Muscle of leg (tissue), 16 donors: ENCODE measurements at places on chromosomes 16 and 17.

DNA sequence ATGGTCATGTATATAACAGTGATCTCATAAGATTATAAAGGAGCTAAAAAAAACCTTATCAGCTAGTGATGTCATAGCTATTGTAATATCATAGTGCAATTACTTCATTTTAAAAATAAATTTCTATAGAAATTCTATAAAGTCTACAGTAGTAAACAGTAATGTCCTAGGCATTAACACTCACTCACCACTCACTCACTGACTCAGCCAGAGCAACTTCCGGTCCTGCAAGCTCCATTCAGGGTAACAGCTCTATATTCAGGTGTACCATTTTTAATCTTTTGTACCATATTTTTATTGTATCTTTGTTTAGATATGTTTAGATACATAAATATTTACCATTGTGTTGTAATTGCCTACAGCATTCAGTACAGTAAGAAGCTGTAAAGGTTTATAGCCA, 524.4 kb upstream of the CDH5 start:
- DNase-seq = no peak

- peak; percentile 80 for DNase-seq
Measured at GRCh38 chr16:4298761-4299522, 16.9 kb upstream of the GLIS2 start.

DNA sequence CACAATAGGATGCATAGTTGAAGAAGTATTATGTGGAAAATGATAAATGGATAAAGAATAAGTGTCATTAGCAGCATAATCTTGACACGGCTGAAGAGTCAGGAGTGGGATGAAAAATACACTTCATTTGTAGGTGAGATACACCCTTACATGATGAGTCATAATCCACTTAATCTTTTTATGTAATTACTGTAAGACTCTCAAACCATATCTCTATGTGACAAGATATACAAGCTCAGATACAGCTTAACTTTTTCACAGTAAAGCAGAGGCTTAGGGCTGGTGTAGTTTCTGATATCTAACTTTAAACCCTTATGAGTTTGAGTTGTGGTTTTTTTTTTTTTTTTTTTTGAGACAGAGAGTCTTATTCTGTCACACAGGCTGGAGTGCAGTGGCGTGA, 101.2 kb downstream of the FTO start:
- no peak for DNase-seq

DNA sequence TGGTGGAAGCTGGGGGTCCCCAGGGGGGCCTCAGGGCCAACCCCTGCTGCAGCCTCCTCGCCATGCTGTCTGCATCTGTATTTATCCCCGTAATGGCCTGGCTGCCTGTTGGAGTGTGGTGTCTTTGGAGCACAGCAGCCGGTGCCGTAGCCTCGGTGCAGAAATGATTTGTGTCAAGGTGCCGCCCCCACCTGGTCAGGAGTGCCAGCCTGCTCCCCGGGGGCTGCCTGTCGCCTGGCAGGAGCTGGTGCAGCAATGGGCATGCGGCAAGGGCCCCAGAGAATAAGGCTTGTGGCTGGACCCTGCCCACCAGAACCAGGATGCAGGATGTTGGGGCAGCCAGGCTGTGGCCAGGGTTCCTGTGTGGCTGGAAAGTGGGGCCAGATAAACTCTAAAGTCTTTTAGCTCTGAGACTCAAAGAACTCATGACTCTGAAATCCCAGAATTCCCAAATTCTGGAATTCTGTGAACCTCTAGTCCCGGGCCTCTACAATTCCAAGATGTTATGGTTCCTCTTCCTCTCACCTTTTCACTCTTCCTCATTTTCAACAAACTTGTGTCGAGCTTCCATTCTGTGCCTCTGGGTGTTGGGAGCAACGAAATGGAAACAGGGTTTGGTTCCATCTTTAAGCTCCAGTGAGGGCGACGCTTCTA, 5.9 kb downstream of the CPNE2 start:
- DNase-seq = no peak

DNA sequence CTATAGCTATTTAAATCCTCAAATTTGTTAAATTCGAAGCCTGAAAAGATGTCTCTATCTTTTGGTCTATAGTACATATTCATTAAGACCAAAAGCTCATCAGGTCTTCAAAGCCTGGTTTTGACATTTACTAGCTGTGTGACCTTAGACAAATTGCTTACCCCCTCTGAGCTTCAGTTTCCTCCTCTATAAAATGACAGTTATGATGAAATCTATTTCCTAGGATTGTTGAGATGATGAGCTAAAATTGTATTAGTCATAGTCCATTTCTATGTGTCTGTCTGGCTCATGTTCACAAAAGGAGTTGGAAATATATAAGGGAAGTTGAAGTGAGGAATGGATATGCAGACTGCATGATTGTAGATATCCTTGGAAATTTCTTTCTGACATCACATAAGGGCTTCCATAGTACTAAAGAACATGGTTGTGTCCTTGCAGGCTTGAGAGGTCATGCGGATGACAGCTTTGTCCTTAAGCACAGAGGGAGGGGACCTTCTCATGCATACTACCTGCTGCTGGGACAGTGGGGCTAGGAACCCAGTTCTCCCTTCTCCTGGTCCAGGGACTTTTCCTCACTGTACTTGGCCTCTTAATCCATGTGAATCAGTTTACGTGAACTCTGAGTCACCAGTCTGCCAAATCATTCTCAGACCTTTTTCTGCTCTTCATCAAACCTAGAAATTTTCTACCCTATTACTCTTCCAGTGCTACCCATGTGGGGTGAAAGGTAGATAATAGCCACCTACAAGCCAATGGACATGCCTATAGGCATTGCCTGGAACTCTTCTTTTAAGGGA, 487.5 kb upstream of the SALL1 start:
- no peak for DNase-seq

DNA sequence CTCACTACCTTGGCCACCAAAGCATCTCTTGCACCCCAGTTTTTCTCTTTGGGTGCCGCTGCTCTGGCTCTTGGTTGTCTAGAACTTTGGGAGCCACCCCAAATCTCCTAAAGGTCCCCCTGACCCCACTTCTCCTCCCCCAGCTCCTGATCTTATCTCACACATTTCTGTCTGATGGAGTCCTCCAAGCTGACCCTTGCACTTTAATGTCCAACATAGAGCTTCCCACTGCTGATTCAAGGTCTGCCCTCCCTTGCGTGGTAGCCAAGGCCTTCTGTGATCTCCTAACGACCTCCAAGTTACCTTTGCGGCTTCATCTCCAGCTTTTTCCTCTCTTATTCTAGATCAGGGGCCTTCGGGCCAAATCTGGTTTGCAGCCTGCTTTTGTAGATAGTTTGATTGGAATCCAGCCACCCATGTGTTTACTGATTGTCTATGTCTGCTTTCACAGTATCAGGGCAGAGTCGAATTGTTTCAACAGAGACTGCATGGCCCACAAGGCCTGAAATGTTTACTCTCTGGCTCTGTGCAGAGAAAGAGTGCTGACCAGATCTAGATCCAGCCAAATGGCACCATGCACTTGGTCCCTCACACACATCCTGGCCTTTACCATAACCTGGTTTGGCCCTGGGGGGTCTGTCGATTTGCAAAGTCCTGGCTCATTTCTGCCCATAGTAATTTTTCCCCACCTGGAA, 168.6 kb downstream of the HAPSTR1 start:
- DNase-seq = peak; percentile 24

DNA sequence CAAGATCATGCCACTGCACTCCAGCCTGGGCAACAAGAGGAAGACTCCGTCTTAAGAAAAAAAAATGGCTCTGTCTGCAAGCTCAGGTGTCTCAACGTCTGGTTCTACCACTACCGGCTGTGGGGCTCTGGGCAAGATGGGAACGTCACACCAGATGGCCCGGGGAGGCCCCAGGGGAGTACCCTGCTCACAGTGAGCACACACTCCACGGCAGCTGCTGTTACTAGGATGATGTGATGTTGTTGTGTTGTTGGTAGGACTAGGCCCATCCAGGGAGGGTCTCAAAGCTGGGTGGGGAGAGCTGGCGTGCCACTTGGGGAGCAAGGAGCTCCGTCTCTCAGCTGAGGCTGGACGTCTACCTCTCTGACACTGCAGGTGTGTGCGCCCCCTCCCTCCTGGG, 9.4 kb upstream of the NPTX1 start:
- peak; percentile 40 for DNase-seq

DNA sequence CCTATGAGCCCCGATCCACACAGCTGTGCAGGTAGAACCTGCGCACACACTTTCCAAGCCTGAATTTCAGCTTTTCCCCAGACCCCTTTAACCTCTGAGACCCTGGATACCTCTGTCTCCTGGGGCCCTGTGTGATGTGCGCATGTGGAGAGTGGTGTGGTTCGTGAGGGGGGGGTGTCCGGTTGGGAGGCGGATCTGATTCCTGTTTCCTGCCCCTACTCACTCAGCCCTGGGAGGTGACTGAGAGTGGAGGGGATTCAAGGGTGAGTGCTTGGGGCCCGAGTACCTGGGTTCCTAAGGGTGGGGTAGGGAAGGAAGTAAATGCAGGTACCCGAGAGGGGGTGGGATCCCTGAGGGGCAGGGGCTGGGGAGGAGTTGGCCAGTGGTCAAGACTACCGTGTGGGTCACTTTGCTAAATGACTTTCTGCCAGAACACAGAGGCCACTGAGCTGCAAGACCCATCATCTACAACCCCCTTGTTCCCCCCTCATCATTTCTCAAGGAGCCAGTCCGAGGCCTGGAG, 621 bp downstream of the ARHGEF15 start:
- DNase-seq = no peak

- no peak for DNase-seq
Measured at GRCh38 chr17:64229815-64230728, 33.0 kb downstream of the TEX2 start.

GRCh38 chr17:7260651-7261378, 1.5 kb downstream of the CLDN7 start:
- no peak for DNase-seq

GRCh38 chr17:76995387-76996105, 127.3 kb downstream of the MGAT5B start:
- no peak for DNase-seq

- DNase-seq = no peak
Measured at GRCh38 chr17:60554377-60554788, 28.3 kb upstream of the APPBP2 start.

DNA sequence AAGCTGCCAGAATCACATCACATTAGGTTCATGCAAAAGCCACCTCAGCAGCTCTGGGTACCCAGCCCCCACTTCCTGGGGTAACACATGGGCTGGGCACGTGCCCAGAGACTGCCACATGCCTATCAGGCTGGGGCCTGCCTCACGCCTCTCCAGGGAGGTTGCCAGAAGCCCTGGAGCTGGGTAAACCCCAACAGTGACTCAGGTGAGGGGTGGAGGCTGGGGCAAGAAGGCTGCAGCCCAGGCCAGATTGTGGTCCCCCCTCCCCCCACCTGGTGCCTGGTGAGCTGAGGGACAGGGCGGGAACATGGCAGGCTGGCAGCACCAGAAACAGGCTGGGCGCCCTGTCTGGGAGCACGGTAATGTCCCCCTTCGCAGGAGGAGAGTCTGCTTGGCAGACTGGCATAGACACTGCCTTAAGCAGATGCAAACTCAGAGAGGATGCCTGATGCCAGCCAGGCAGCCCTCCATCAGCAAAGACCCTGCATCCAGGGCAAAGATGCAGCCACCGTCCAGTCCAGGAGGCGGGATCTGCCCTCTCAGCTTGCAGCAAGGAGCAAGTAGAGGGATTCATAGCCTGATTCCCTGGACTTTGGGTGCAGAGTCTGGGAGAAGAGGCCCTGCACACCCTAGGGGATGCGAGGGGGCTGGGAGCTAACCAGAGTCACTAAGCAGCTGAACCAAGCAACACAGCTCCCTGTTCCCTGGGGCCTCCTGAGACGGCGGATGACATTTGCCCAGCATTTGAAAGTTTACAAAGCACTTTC, 28.8 kb downstream of the NGFR start:
- no peak for DNase-seq

- no peak for DNase-seq
Measured at GRCh38 chr17:48510761-48511604, 19.8 kb downstream of the HOXB1 start.

DNA sequence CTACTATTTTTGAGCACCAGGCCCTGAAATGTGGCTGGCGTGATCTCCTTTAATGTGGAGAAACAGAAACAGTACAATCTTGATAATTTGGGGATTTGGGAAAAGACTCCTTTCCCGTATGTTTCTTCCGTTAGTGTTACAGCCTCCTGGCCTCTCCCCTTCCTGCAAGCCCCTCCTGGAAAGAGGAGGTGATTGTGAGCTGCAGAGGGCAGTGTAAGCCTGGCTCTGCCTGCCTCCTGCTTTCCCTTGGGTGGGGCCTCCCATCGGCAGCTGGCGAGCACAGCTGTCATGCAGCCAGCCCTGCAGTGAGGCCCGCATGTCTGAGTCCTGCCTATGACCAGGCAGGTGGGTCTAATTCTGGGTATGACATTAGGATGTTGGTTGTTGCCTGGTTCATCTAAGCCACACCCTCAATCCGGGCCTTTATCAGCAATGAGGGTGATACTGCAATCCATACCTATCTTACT, 48.7 kb upstream of the WSB1 start:
- peak; percentile 93 for DNase-seq

GRCh38 chr17:82018152-82018988, 4.3 kb downstream of the CENPX start:
- DNase-seq = no peak

DNA sequence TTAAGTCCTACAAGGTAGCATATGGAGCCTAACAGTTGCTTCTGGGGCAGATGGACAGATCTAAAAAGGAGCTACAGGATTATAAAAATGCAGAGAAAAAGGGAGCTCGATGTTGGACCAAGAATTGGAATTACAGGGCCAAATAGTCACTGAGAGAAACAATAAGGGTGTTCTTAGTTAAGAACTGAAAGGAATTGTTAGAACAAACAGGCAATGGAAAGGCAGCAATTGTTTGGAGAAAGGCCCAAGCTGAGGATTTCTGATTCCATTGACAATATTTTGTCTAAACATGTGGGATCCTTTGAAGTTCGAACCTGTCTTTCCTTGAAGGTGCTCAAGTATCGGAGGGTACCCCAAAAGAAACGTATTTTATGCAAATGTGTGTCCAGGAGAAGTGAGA, 513.6 kb upstream of the CDH8 start:
- DNase-seq = no peak

GRCh38 chr17:60151355-60151754, 1.6 kb downstream of the CA4 start:
- DNase-seq = no peak

GRCh38 chr16:86577314-86577971, 906 bp upstream of the FOXL1 start:
- no peak for DNase-seq

DNA sequence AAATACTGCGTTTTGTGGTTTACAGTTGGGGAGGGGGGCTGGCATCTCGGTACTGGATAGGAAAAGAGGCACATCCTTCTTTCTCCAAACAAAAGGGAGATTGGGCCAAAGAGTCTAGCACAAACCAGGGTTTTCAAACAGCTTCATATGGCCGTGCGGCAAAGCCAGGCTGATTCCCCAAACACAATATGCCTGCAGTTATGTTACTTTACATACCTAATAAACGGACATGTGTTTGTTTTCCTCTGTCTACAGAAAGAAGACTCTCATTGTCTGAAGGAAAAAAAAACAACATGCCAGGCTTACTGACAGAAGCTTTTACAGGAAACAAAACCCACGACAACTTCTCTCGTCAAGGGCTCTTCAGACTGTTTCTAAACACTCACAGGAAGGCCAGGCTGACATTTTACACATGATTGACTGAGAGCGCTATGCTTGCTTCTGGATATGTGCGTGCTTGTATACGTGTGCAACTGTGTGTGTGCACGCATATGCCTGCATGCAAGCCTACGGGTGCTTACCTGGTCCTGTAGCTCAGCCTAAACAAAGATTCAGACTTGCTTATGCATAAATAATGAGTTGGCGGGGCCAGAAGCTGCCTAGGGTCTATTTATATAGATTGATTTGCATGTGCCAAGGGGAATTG, 461.0 kb upstream of the C16orf82 start:
- DNase-seq = no peak
